Osteocyte (in vitro differentiated cells): ENCODE measurements at places on chromosomes 2 and 18.
A peak's percentile ranks its signal among the peaks of the same experiment; 100 is the strongest.

- no peaks in the 10 kb centered on the region for H3K4me1 ChIP-seq
- H3K27ac ChIP-seq = no peak overlapping the region
- H3K4me3 ChIP-seq = no peak overlapping the region
- DNase-seq = no peak
- H3K27me3 ChIP-seq = peaks cover 14% of the 10 kb centered on the region
These were observed 122.9 kb downstream of the DDX1 start for GRCh38 chr2:15714609-15715008.

- DNase-seq = no peak
- no peak overlapping the region for H3K27ac ChIP-seq
- no peaks in the 10 kb centered on the region for H3K36me3 ChIP-seq
- no peak overlapping the region for H3K4me3 ChIP-seq
These were observed 462.6 kb downstream of the EPHA4 start for GRCh38 chr2:221109552-221109951.

- peaks cover 29% of the 10 kb centered on the region for H3K4me1 ChIP-seq
- no peak overlapping the region for H3K4me3 ChIP-seq
- no peak overlapping the region for H3K27ac ChIP-seq
These were observed 200.9 kb downstream of the NYAP2 start for GRCh38 chr2:225600444-225600843.

DNA sequence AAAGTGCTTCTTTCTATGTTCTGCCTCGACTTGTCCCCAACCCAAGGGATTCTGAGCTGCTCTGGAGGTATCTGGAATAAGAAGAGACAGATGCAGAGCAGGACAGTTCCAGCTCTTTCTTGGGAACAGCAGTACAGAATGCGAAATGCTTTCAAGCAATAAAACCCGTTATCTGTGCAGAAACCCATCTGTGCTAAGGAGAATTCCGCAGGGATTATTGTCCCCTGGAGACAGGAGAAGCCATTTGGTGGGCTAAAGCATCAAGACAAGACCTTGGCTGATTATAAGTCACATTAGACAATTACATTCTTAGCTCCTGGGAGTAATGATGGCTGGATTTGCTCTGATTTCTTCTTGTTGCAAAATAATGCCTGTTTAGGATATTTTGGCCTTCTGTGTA lies 185.4 kb upstream of the GLI2 start:
- peaks cover 31% of the 10 kb centered on the region for H3K4me1 ChIP-seq
- no peaks in the 10 kb centered on the region for H3K36me3 ChIP-seq
- H3K4me3 ChIP-seq = no peak overlapping the region
- no peak overlapping the region for H3K27ac ChIP-seq
- DNase-seq = no peak

GRCh38 chr2:216206041-216206703 lies 97.0 kb downstream of the XRCC5 start:
- H3K27ac ChIP-seq = no peak overlapping the region
- H3K4me3 ChIP-seq = no peak overlapping the region
- no peak for DNase-seq
- H3K4me1 ChIP-seq = peaks cover 9% of the 10 kb centered on the region
- no peaks in the 10 kb centered on the region for H3K27me3 ChIP-seq
- H3K36me3 ChIP-seq = peaks cover 64% of the 10 kb centered on the region

DNA sequence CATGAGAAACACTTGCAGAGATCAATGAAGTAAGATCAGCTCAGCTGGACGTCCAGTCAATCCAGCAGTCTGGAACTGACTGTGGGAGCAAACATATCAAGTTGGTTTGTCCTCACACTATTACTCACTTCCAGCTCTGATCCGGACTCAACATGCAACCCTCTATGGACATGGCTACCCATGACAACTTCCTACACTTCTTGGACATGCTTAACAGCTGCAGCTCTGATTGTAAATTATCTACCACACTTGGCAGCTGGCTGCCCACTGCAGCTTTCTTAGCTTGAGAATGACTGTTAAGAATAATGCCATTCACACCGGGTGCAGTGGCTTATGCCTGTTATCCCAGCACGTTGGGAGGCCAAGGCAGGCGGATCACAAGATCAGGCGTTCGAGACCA lies 429.8 kb downstream of the EPHA4 start:
- no peak for DNase-seq
- H3K4me1 ChIP-seq = no peaks in the 10 kb centered on the region
- no peak overlapping the region for H3K27ac ChIP-seq

GRCh38 chr2:1893856-1894255 lies 149.5 kb upstream of the PXDN start:
- no peaks in the 10 kb centered on the region for H3K36me3 ChIP-seq
- no peak for DNase-seq
- H3K27me3 ChIP-seq = peaks cover 52% of the 10 kb centered on the region
- no peaks in the 10 kb centered on the region for H3K4me1 ChIP-seq
- no peak overlapping the region for H3K4me3 ChIP-seq
- H3K27ac ChIP-seq = no peak overlapping the region

GRCh38 chr2:96967436-96967835 lies 18.9 kb downstream of the FAM178B start:
- H3K4me3 ChIP-seq = no peak overlapping the region
- no peaks in the 10 kb centered on the region for H3K36me3 ChIP-seq
- peaks cover 3% of the 10 kb centered on the region for H3K4me1 ChIP-seq
- peaks cover 19% of the 10 kb centered on the region for H3K27me3 ChIP-seq
- H3K27ac ChIP-seq = no peak overlapping the region

GRCh38 chr2:60553495-60554073 lies at the start of gene BCL11A:
BCL11A (minus strand) TSS chr2:60553654; CDS start chr2:60553270, 384 bp downstream.
- H3K4me1 ChIP-seq = peaks cover 35% of the 10 kb centered on the region
- DNase-seq = no peak
- peak within 1 kb of the TSS; percentile 58 for H3K27ac ChIP-seq

DNA sequence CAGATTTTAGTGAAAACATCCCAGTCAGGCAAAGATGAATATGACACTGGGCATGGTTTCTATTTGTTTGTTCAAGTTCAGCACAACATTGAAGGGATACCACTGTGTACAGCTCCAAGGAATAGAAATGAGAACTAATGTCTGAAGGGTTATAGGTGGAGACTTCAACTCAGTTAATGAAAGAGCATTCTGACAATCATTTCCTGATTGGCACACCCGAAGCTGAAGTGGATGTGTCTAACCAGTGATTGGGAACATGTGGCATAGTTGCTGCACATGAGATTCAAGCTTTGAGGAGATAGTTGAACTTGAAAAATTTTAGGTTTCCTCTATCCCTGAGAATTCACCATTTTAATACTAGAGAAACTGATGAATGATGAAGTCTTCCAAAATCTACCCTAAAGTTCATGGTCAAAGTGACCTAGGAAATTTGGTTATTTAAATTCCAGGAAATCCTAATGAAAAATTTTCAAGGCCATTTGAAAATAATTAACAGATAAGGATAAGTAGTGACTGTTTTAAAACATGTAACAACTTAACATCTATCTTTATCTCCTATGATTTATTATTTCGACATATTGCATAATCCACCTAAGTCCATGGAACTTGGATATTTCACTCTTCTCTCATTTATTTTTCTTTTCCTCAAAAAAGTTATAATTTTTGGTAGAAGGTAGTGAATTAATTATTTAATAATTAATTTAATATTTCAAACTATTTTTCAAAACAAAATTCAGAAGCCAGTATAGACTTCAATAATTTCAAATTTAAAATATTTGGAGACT lies 38.0 kb downstream of the SLC9A4 start:
- H3K4me1 ChIP-seq = peaks cover 22% of the 10 kb centered on the region
- H3K4me3 ChIP-seq = no peak overlapping the region
- H3K36me3 ChIP-seq = no peaks in the 10 kb centered on the region
- no peak overlapping the region for H3K27ac ChIP-seq

GRCh38 chr2:210007895-210008294 lies 5.5 kb downstream of the RPE start:
- no peak for DNase-seq
- no peak overlapping the region for H3K4me3 ChIP-seq
- peaks cover 22% of the 10 kb centered on the region for H3K36me3 ChIP-seq

DNA sequence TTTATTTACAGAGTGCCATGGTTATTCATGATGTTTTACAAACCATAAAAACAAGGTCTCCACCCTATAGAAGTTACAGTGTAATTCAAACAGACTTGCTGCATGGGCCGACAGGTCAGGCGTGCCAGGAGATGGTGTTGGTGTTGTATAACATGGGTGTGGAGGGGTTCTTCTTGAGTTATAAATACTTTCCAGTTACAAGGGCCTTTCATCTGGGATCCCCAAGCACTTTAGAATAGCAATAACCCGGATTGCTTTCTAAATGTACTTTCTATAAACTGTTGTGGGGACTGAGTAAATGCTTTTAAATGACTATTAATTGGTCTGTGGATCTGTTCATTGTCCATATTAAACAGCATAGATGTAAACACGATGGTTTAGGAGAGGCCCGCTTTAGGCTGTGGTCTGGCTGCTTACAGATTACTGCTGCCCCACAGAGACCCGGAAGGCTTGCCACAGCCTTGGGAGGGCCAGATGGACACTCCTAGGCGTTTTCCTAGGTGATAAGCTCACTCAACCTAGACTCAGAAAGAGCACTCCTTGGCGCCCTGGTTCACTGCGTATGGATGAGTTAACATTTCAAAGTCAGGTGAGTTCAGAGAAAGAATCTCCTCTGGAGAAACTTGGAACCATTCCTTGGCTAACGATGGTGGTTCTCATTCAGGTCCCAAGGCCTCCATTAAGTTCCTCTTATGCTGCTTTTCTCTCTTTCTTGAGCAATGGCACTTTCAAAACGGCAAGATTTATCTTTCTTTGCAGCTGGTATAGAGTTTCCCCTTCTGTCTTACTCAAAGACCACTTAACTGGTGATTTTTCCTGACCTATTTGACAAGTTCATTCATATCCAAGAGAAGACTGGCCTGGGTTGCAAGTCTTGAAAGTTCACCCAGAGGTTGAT lies 3.6 kb upstream of the KIAA2012 start:
- no peak overlapping the region for H3K4me3 ChIP-seq
- no peaks in the 10 kb centered on the region for H3K27me3 ChIP-seq
- no peak overlapping the region for H3K27ac ChIP-seq
- DNase-seq = no peak
- no peaks in the 10 kb centered on the region for H3K36me3 ChIP-seq

GRCh38 chr2:146576339-146577111 lies 1268.3 kb upstream of the ACVR2A start:
- no peak overlapping the region for H3K4me3 ChIP-seq
- DNase-seq = no peak
- no peaks in the 10 kb centered on the region for H3K36me3 ChIP-seq
- H3K4me1 ChIP-seq = peaks cover 17% of the 10 kb centered on the region
- H3K27ac ChIP-seq = no peak overlapping the region

DNA sequence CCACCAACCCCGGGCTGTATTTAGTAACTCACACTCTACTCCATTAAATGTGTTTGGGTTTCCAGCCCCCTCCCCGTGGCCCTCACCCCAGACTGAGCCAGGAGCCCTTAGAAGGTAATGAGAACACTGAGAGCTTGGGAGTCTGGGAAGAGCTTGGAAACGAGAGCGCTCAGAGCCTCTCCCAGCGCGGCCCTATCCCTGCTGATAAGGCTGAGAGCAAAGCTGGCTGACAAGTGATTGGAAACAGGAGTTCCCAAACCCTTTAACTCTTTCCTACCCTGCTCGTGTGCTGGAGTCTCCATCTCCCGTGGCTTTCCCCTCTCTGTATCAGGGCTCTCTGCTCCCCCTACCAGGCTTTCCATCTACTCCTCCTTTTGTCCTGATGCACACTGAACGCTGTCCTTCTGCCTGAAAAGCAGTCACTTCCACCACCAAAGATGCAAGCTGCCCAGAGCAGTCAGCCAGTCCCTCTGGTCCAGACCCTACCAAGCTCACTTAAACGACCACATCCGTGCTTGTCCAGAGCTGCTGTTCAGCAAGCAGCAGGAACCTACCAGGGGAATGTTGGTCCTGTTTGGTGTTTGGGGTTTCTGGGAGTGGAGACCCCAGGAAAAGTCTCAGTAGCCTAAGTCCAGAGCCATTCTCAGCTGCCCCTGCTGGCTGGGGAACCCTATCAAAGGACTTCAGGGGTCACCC lies 100.0 kb upstream of the PKDCC start:
- H3K27me3 ChIP-seq = no peaks in the 10 kb centered on the region
- no peaks in the 10 kb centered on the region for H3K36me3 ChIP-seq
- DNase-seq = no peak
- no peak overlapping the region for H3K4me3 ChIP-seq
- H3K27ac ChIP-seq = no peak overlapping the region

DNA sequence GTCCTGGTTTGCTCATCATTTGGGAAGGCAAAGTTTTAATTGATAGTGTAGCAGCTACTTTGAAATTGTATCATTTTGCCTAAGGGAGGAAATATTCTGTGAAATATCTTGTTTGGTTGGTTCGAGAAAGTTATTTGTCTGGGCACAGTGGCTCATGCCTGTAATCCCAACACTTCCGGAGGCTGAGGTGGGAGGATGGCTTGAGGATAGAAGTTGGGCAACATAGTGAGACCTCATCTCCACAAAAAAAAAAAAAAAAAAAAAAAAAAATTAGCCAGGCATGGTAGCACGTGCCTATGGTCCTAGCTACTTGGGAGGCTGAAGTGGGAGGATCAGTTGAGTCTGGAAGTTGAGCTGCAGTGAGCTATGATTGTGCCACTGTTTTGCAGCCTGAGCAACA lies 3.1 kb upstream of the ADGRF3 start:
- H3K4me3 ChIP-seq = no peak overlapping the region
- no peaks in the 10 kb centered on the region for H3K27me3 ChIP-seq
- H3K36me3 ChIP-seq = no peaks in the 10 kb centered on the region

- DNase-seq = no peak
- H3K4me1 ChIP-seq = peaks cover 18% of the 10 kb centered on the region
- H3K27me3 ChIP-seq = no peaks in the 10 kb centered on the region
- H3K36me3 ChIP-seq = no peaks in the 10 kb centered on the region
- H3K4me3 ChIP-seq = no peak overlapping the region
- no peak overlapping the region for H3K27ac ChIP-seq
These were observed 153.4 kb downstream of the MGAT5 start for GRCh38 chr2:134407154-134407890.

GRCh38 chr2:39135690-39136259 lies 14.9 kb upstream of the SOS1 start:
- DNase-seq = no peak
- H3K27ac ChIP-seq = no peak overlapping the region
- H3K4me3 ChIP-seq = no peak overlapping the region
- peaks cover 3% of the 10 kb centered on the region for H3K27me3 ChIP-seq
- no peaks in the 10 kb centered on the region for H3K36me3 ChIP-seq

- no peaks in the 10 kb centered on the region for H3K36me3 ChIP-seq
- H3K4me3 ChIP-seq = no peak overlapping the region
- H3K4me1 ChIP-seq = no peaks in the 10 kb centered on the region
- peaks cover 2% of the 10 kb centered on the region for H3K27me3 ChIP-seq
These were observed 132.0 kb downstream of the SNTG2 start for GRCh38 chr2:1082456-1083205.

GRCh38 chr2:226398580-226398979 lies 401.0 kb downstream of the IRS1 start:
- H3K27me3 ChIP-seq = no peaks in the 10 kb centered on the region
- DNase-seq = no peak
- peaks cover 1% of the 10 kb centered on the region for H3K36me3 ChIP-seq
- H3K4me1 ChIP-seq = peaks cover 2% of the 10 kb centered on the region

DNA sequence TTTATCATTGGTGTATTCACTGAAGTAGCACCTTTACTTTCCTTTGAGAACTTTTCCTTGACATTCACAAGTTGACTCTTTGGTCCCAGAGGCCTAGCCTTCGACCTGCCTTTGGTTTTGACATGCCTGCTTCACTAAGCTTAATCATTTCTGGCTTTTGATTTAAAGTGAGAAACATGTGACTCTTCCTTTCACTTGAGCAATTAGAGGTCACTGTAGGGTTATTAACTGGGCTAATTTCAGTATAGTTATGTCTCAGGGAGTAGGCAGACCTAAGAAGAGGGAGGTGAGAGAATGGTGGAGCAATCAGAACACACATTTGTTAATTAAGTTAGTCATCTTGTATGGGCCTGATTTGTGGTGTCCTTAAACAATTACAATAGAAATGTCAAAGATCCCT lies 1040.7 kb upstream of the SLC39A10 start:
- no peaks in the 10 kb centered on the region for H3K36me3 ChIP-seq
- H3K4me1 ChIP-seq = no peaks in the 10 kb centered on the region
- DNase-seq = no peak
- no peak overlapping the region for H3K27ac ChIP-seq
- no peak overlapping the region for H3K4me3 ChIP-seq
